ENCODE measurements at places on chromosomes 3 and 15. TPM values are rescaled to one million over a fixed set of nuclear protein-coding genes. Genes with fewer than 3 reads are reported as not detected.

Gene SLC22A14
- total RNA-seq, result 0.24 TPM

Gene SNTN
- total RNA-seq, result not detected

Gene ATP10A
- 0.94 TPM for total RNA-seq

Gene SNX33
- 10.3 TPM for total RNA-seq

Gene SLC6A1
- 2.1 TPM for total RNA-seq

GRCh38 chr15:52103217-52104207, 9.1 kb downstream of the BCL2L10 start:
- DNase-seq, result no peak

- DNase-seq, result no peak
These were observed 177.8 kb downstream of the SERPINI1 start for GRCh38 chr3:167913219-167913835.

- DNase-seq, result no peak
These were observed 74.6 kb upstream of the CHRNA7 start for GRCh38 chr15:31955734-31956133.

- DNase-seq, result no peak
These were observed 95.9 kb upstream of the ATP2B2 start for GRCh38 chr3:10601151-10601856.

GRCh38 chr3:50322386-50323091, at the start of gene HYAL2:
TSS of gene HYAL2 (minus strand) at chr3:50322745. CDS start at chr3:50320489, 2,256 bp downstream.
- DNase-seq, result no peak

- no peak for DNase-seq
These were observed 33.4 kb downstream of the RPN1 start for GRCh38 chr3:128617270-128617556.

DNA sequence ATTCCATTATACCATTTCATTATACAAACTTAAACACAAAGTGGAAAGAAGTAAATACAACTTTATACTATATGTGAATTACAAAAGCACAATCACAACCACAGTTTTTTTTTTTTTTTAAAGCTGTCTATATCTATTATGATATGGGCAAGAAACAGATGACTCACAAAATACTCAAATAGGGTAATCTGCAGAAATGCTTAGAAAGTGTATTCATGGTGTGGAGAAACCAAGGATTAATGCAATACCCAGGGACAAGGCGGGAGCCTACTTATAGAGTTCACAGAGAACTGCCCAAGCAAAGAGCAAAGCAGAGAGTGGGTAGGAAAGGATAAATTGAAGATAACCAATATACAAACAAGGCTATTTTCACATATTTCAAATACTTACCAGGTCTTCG, 332.0 kb downstream of the FHIT start:
- no peak for DNase-seq

DNA sequence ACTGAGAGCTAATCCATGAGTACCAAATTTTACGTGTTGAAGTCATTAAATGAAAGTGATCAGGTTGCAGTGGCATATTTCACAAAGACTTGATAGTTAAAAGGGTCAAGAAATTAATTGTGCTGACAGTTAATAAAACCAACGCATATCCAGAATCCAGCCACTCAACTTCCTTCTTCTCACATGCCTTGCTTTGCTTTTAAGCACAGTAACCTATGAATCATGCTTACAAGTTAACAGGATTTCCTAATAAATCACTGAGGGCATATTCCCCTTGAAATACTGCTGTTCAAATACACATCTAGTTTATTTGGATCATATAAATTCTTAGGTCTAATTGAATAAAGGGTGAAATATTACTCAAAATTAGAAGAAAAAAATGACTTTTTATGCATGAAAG, 801.5 kb upstream of the EPHA6 start:
- no peak for DNase-seq

DNA sequence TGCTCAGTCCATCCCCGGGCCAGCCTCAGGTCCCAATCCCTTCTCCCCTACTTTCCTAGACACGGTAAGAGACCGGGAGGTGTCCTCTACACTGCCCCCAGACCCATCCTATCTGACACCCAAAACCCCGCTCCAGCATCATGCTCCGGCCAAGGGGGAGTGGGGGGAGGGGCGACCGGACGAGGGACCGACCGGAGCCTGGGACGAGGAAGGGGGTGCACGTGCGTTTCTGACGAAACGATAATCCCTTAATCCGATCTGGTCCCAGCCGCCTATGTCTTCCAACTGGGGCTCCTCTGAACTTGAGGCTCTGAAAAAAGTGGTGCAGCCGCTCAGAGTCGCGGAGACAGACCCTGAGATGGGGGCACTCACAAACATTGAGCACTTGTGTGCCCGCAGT, 494 bp downstream of the CPLX3 start:
- DNase-seq, result no peak

- DNase-seq, result no peak
These were observed 15.3 kb upstream of the SPG21 start for GRCh38 chr15:65004993-65005392.

- DNase-seq, result no peak
These were observed 599.4 kb downstream of the UNC13C start for GRCh38 chr15:54577476-54578250.
